ENCODE measurements at places on chromosomes 7 and 10.
A peak's percentile ranks its signal among the peaks of the same experiment; 100 is the strongest.

- no peak for DNase-seq
These were observed 232.0 kb downstream of the MDFIC start for GRCh38 chr7:115153769-115154477.

DNA sequence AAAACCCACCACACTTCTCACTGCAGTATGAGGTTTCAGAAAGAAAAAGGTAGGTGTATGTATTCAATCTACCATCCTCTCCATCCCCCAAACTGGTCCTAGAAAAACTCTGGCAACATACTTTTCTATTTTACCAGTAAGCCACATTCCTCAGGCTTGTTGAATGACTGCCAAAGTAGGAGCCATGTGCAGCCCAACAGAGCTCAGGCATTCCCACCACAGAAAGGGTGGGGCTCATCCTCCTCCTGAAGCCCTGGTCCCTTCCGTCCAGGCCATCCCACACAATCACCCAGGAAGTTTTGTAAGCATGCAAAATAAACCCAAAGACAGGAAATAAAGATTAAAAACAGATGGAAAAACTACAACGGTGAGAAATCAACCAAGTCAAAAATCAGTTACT, 57.2 kb downstream of the MAD1L1 start:
- no peak for DNase-seq

DNA sequence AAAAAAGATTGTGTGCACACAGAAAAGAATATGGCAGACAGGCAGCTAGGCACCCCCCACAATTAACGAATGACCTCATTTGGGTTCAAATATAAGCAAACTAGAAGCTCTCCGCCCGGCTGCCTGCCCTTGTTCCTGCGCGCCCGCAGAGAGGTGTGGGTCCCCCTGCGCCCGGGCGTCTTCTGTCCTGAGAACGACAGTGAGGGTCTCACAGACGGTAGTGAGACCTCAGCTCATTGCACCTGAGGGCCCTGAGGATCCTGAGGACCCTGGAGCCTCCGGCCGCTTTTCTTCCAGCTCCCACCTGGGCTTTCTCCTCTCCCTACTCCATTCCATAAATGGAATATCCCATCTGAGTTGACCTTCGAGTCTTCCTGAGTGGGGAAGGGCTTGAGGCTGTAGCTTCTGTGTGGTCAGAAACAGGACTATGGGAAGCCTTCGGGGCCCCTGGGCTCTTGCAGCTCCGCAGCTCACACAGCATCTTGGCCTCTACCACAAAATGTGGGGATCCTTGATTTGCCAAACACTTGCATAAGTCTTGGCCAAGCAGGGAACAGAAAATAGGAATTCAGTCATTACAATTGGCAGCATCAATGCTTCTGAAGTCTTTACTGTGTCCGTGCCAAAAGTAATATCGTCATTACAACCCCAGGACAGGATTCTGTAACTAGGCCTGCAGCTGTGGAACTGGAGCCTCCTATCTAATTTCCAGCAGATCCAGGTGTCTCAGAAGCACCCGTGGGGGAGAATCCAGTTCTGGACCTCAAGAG, 43.8 kb downstream of the JAKMIP3 start:
- DNase-seq: no peak

- no peak for DNase-seq
These were observed 3.4 kb downstream of the CPA4 start for GRCh38 chr7:130296221-130296951.

DNA sequence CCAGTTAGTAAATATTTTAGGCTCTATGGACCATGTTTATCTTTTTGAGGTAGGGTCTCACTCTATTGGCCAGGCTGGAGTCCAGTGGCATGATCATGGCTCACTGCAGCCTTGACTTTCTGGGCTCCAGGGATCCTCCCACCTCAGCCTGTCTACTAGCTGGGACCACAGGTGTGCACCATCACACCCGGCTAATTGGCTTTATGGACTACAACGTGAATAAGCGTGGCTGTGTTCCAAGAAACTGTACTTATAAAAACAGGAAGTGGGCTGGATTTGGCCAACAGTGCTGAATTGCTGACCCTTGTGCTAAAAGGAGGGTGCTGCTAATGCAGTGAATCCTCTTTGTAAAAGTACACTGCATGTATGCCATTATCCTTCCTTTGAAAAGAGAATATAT, 111.7 kb upstream of the CDK13 start:
- no peak for DNase-seq

DNA sequence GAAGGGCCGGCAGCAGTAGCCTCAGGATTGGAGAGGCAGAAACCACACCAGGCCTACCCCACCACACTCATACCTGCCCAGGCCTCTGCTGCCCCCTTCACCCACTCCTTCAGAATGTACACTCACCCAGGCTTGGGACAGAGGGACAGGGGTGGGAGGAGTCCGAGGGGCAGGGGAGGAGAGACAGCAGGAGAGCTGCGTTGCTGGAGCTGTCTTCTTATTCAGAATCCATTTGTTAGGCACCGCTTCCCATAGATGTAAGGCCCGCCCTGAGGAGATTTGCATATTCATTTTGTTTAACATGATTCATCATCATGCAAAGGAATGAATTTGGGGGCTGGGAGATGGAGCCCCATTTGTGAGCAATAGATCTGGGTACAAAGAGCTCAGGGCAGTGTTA, 156.7 kb downstream of the CDH23 start:
- no peak for DNase-seq

GRCh38 chr10:122290833-122291532, 19.9 kb downstream of the BTBD16 start:
- DNase-seq: no peak

DNA sequence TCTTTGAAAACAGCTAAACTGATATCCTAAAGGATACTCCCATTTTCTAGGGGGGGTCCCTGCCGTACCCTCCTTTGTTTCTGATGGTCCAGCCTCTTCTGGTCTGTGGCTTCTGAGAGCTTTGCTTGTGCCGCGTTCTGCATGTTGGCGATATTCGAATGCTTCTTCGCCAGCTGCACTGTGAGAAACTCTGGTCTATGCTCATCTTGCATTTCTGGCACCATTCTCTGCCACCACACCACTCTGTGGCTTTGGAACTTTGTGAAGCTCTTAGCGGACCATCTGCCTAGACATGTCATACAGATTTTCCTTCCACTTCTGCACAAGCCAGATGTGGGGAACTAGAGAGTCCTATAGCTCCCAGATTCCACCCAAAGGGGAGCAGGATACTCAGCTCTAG, 197.2 kb downstream of the REEP3 start:
- DNase-seq: no peak

DNA sequence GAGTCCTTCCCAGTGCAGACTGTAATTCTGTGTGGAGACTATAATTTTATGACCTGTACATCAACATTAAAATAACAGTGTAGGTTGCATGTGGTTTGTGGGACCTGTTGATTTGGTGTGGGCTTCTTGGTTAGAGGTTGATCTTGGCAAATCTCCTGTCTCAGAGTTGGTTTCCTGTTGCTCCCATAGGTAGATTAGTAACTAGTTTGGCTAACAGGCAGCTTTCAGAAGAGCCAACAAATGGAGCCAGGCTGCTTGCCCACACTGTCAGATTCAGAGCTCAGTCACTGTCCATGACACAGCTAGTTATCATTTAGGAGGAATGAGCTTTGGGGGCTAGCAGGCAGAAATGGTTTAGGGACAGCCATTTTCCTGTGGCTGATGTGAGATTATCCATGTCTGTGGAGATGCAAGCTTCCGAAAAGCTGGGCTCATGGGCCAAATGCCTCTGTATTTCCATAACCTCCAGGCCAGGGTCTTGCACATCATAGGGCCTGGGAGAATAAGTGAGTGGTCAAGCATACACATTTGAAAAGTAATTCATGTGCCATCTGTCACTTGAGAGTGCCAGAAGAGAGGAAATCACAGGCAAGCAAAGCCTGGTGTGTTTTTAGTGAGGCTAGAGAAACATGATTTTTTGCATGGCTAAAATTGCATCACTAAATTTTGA, 33.4 kb downstream of the CCM2 start:
- DNase-seq: no peak

GRCh38 chr7:136070736-136071505, 93.8 kb upstream of the MTPN start:
- DNase-seq: no peak

DNA sequence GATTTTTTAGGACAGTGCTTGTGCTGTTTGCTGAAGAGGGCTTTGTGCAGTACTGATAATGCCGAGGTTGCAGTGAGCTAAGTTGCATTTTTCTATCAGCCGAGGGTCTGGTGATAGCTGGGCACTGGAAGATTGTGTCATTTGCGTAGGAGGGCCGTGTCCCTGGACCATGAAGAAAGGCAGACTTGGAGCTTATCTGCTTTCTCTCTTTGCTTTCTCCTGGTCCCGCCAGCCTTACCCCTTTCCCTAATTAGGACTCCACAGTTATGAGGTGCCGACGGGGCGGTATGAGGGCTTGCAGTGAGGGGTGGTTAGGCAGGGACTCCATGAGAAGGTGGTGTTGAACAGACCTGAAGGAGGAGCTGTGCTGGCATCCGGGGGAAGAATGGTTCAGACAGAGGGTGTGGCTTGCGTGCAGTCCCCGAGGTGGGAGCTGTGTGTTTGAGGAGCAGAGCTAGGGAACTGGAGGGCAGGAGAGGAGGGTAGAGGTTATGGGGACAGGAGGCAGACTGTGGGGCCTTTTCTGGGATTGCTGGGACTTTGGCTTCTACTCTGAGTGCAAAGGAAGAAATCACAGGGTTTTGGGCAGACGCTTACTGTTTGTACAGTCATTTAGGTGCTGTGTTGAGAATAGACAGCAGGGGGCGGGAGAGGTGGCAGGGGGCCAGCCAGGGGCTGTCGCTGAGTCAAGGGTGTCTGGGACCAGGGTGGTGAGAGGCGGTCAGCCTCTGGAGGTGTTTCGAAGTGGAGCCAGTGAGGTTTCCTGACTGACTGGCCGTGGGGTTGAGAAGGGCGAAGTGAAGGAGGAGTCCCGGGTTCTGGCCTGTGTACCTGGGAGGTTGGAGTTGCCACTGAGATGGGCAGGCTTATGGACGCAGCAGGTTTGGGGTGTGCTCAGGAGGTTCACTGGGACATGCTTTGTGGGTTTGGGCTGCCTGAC, 43.4 kb downstream of the PRF1 start:
- peak; percentile 78 for DNase-seq

GRCh38 chr10:113494761-113495160, 58.1 kb upstream of the HABP2 start:
- DNase-seq: no peak

GRCh38 chr10:123904834-123905409, 13.3 kb upstream of the CPXM2 start:
- DNase-seq: no peak

DNA sequence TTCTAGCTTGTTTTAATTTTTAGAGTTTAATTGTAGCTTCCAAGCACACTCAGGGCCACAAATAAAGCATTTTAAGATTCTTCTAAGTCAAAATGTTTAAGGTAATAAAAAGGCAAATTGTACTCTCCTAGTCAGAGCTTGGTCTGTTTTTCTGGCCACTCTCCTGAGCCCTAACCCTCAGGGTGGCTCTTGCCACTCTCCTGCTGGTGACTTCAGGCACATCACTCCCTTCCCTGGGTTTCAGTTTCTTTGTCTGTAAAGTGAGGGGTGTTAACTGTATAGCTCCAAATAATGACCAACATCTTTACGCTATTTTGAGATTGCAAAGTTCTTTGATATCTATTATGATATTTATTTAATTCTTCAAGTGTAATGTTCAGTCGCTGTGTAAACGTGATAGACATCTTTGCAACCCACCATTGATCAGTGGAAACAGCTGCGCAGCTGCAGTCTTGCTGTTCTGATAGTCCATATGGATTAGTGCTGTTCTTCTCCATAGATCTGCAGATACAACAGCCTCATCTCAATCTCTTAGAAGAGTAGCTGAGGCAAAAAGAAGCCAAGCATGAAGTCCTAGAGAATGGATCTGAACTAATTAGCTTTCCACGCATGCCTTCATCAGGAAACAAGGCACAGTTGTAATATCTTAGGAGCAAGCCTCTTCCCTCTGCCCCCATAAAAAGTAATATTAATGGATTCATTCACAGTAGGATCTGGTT, 189.9 kb downstream of the PLPP4 start:
- DNase-seq: no peak

DNA sequence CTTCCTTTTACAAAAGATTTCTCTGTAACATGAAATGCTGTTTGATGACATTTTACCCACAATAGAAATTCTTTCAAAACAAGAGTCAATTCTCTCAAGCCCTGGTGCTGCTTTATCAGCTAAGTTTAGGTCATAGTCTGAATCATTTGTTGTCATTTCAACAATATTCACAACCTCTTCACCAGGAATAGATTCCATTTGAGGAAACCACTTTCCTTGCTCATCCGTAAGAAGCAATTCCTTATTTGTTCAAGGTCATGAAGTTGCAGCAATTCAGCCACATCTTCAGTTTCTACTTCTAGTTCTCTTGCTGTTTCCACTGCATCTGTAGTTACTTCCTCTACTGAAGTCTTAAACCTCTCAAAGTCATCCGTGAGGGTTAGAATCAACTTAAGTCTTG, 315.3 kb downstream of the TYW1 start:
- DNase-seq: no peak

GRCh38 chr7:158850545-158851102, 5.7 kb upstream of the DYNC2I1 start:
- DNase-seq: no peak

DNA sequence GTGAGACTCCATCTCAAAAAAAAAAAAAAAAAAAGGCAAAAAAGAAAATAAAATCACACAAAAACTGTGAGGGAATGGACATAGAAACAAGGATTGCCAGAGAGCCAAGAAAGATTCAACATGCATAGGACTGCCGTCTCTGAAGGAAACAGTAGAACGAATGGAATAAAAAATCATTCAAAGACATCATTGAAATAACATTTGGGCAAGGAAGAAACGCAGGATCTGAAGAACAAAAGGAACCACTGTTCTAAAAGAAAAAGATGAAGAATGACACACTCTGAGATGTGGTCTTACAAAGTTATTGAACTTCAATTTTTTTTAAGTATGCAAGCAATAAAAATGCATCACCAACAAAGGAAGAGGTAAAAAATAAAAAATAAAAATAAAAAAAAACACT, 57.2 kb downstream of the CABCOCO1 start:
- DNase-seq: no peak

- DNase-seq: no peak
These were observed 171.4 kb upstream of the HABP2 start for GRCh38 chr10:113381416-113381815.

- DNase-seq: no peak
These were observed 81.1 kb downstream of the PRTFDC1 start for GRCh38 chr10:24871011-24871935.

- DNase-seq: no peak
These were observed 69.7 kb upstream of the EMX2 start for GRCh38 chr10:117472872-117473271.

GRCh38 chr7:74027683-74028320, at the start of gene ELN:
ELN (plus strand) TSS chr7:74028173; CDS start chr7:74028188, 15 bp downstream.
- DNase-seq: no peak

- DNase-seq: no peak
These were observed 24.4 kb downstream of the CACNA2D1 start for GRCh38 chr7:82419200-82419599.

GRCh38 chr10:86712317-86712707, 44.0 kb downstream of the LDB3 start:
- DNase-seq: no peak

- no peak for DNase-seq
These were observed 9.7 kb upstream of the ADCY1 start for GRCh38 chr7:45564485-45564884.

- no peak for DNase-seq
These were observed 24.7 kb upstream of the MACC1 start for GRCh38 chr7:20241911-20242261.
